PC-9 (cell line): ENCODE measurements at places on chromosomes 1 and 21. TPM values are rescaled to one million over a fixed set of nuclear protein-coding genes. Genes with fewer than 3 reads are reported as not detected.

- no peak for DNase-seq
Measured at GRCh38 chr1:101316256-101316655, 79.4 kb downstream of the S1PR1 start.

The LAX1 gene
- total RNA-seq: not detected in 2 replicates

The XCL1 gene
- total RNA-seq: not detected in 2 replicates

DNA sequence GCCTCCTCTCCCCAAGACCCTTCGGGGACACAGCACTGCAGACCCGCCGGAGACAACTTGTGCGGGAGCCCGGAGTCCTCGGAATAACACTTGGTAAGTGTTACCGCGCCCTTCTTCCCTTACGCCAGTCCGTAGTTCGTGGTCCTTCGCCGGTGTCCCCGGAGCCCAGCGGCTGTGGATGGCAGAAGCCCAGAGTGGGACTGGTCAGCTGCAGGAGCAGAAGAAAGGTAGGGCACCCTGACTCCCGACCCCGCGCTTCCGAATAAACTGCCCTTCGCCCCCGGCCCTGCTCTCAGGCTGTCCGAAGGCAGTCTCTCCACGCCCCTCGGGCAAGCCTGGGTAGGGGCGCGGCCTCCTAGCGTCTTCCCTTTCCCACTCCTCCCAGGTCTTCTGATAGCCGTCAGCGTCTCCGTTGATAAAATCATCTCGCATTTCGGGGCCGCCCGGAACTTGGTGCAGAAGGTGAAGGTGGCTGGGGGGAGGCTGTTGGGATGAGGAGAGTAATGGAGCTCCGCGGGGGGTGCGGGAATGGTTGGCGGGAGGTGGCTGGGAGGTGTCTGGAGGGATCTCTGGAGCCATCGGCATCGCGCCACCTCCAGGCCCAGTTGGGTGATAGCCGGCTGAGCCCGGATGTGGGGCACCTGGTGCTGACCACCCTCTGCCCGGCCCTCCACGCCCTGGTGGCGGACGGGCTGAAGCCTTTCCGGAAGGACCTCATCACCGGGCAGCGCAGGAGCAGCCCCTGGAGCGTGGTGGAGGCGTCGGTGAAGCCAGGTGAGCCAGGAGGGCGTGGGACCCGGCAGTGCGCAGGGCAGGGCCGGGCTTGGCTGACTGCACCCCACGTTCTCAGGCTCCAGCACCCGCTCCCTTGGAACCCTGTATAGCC, 4.3 kb downstream of the RUSC1 start:
- peak; percentile 44 for DNase-seq

The RBP7 gene
- 0.61 and 1.8 TPM in 2 replicates for total RNA-seq

DNA sequence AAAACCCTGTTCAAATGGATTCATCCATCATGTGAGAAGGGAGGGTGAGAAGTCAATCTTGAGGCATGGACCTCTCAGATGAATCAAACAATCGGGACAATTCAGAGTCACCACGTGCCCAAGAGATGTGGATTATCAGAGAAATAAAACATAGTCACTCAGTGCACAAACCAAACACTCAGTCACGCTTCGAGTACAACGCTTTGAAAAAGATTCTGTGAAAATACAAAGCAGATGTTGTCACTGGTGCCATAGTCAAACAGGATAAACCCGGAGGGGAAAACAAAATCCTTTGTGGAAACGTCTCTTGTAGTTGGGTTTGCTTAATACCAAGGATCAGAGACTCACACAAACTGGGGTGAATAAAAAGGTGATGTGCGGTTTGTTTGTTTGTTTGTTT, 188.4 kb downstream of the RRAGC start:
- no peak for DNase-seq

The ADAMTSL4 gene
- total RNA-seq: 67.9 and 76.7 TPM in 2 replicates

DNA sequence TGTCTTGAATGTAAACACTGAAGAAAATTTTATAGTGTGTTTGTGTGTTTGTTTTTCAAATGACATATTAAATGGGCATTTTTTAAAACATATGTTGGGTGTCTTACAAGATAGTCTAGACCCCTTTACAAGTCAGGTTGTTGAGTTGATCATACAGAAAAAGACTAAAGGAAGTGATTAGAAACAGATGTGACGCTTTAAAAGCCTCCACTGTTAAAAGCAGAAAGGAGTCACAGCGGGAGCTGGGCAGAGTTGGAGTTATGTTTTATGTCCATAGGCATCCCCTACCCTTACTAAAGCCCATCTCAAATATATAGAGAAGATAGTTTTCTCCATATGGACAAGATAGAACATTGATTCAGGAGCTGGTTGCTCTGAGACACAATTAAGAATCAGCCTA, 393.9 kb downstream of the PLPP3 start:
- DNase-seq: no peak

- DNase-seq: no peak
Measured at GRCh38 chr1:3018576-3018975, 2.7 kb upstream of the ACTRT2 start.

DNA sequence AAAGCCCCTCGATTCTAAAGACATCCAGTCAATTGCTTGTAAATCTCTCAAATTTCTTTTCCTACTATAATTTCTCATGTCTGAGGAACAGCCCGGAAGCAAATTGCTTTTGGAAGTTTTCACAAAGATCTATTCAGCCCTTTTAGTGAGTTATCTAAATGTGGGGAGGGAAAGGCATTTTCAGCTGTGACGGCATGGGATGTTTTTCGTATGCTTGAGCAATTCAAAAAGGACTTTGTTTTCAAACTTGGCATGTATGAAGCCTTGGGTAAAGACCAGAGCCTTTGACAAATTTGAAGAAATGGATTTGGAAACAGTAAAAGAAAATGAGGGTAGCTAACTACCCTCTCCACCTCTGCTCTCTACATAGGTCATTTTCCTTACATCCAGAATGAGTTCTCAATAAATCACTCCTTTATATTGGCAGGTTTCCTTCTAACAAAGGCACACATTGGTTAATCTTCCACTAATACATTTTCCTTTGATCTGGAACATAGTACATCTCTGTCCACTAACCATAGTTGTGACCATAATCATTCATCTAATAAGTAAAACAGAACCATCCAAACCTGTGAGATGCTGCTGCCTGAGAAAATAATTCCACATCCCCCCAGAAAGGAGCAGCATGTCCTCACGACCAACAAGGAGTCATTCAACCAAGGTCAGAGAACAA, 66.1 kb upstream of the ADAM30 start:
- no peak for DNase-seq

- no peak for DNase-seq
Measured at GRCh38 chr1:83593073-83593472, 405.9 kb downstream of the TTLL7 start.

GRCh38 chr1:32339363-32339978, 3.4 kb upstream of the MARCKSL1 start:
- DNase-seq: peak; percentile 49

DNA sequence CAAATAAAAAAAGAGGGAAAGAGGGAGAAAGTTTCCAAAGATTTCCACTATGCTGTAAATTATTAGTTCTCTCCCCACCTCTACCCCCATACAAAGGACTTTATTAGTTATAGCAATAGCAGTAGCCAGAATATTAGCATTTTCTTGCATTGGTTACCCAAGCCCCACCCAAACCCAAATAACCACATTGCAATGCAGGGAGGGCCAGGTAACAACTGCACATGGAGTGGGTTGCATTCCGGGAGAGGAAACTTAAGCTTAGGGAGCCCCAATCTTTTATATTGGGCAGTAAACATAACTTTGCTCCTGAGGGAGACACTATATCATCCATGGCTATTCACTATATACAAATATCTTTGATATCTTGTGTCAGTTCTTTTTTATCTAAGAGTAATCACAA, 6.0 kb downstream of the ADIPOR1 start:
- no peak for DNase-seq

DNA sequence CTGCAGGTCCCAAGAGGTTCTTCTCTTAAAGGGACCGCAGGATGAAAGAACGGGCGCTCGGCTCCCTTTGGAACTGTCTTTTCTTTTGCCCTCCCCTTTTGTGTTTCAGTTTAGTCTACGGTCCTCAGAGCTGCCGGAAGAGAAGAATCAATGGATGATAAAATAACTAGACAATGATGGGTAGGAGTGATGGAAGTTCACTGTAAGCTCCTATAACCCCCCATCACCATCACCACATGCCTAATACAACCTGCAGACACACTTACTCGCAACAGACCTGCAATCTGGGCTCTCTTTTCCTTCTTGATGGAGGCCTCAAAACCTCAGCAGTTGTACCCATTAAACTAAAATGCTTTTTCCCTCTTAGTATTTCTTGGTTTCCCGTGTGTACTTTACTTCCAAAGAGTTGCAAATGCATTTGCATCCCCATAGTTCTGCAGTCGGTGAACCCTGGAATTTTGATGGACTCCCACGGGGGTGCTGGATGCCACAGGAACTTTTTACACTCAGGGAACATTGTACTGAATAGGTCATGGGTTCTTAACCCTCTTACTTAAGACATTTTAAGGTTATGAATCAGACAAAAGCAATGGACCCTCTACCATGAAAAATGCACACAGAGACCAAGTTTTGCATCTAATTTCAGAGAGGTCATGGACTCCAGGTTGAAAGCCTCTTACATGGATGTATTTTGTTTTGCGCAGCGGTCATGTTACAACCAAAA, 633 bp upstream of the RFX5 start:
- no peak for DNase-seq

The CLCA1 gene
- not detected in 2 replicates for total RNA-seq

The HSD3B2 gene
- not detected in 2 replicates for total RNA-seq

The LHX8 gene
- not detected in 2 replicates for total RNA-seq

- DNase-seq: peak; percentile 76
Measured at GRCh38 chr1:1462318-1462966, 9.1 kb upstream of the ATAD3B start.

- DNase-seq: no peak
Measured at GRCh38 chr1:116374353-116375147, 1.5 kb downstream of the ATP1A1 start.

The OR2W3 gene
- total RNA-seq: not detected in 2 replicates

The KCNJ15 gene
- not detected in 2 replicates for total RNA-seq

DNA sequence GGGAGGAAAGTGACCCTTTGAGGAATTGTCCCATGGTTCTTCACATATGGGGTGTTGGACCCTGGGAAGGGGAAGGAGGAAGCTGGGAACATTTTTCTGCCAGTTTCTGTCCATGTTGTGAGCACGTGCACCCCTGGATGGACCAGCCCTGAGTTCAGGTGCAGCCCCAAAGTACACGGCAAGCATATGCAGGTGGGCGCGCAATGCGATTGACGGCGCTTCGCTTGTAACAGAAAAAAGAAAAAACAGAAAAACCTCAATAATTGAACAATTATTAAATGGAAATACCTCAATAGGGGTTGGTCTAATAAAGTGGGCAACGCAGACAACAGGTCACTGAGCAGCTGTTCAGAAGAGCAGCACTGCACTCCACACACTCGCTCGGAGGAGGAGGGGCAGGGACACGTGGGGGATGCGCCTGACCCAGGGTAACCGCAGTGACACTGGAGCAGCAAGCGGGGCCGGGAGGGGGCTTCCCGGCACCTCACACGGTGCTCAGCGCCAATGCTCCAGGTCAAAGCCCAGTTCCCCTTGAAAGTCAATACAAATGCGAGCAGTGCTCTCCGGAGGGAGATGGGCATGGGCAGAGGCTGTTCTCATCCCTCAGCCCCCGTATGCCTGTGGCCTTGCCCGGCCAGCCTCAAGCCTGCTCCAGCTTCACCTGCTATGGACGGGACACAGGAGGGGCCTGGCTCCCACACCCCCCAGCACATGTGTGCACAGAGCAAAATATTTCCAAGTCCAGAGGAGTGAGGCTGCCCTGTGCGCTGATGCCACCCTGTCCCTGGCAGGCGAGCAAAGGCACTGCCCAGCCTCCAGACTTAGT, 6.6 kb upstream of the ACTRT2 start:
- no peak for DNase-seq

GRCh38 chr1:90902672-90903071, 119.2 kb downstream of the ZNF644 start:
- no peak for DNase-seq

DNA sequence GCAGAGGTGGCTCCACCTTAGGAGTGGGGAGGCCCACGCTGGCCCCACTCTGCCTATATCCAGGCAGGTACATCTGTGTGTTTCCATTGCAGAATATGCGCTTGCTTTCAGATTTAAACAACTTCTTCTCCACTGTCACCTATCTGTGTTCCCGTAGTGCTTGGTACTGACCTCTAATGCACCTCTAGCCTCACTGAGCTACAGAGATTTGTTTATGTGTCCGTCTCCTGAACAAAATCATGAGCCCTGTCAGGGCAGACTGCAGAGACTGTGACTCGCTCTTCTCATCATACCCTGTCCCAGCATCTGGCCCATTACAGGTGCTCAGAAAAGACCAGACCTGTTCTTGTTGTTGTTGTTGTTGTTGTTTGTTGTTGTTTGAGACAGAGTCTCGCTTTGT, 14.5 kb upstream of the LRRC38 start:
- no peak for DNase-seq
